Peyer's patch (tissue), 4 donors: ENCODE measurements at places on chromosomes 2 and 18.

DNA sequence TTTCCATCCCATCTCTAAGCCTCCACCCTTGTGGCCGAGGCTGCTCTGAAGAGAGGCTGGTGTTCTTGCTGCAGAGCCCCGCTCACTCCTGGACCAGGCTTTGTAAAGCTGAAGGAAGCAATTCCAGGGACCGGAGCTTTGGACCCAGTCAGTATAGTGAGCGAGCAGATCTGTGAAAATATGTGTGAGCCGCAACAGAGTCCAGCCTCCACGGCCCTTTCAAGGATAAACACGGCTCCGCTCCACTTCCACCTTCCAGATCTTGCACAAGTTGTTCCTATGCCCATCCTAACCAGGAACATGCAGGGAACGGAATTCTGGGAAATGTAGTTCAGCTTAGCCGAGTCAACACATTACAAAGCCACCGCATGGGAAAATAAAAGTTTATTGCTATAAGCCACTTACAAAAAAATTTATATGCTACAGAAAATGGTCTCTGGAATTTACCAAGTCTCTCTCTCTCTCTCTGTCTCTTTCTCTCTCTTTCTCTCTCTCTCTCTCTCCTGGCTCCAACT is 151.7 kb upstream of the ZNF521 start:
- peak; percentile 56 for DNase-seq

DNA sequence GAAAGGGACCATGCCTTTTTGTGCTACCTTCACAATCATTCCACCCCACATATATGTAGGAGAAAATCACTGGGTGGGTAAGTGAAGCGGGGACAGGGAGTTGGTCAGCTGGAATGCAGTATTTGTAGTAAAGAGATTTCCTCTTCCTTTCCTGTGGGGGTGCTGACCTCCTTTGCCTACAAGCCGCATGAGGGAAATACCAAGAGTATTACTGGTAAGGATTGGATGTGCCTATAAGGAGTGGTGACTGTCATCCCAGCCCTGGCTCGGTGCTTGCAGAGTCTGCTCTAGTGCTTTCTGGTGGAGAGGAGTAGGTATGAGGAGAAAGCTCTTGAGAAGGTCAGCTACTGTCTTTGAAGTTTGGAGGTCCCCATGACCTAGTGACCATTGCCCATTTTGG is 324.6 kb downstream of the HRH4 start:
- no peak for DNase-seq

DNA sequence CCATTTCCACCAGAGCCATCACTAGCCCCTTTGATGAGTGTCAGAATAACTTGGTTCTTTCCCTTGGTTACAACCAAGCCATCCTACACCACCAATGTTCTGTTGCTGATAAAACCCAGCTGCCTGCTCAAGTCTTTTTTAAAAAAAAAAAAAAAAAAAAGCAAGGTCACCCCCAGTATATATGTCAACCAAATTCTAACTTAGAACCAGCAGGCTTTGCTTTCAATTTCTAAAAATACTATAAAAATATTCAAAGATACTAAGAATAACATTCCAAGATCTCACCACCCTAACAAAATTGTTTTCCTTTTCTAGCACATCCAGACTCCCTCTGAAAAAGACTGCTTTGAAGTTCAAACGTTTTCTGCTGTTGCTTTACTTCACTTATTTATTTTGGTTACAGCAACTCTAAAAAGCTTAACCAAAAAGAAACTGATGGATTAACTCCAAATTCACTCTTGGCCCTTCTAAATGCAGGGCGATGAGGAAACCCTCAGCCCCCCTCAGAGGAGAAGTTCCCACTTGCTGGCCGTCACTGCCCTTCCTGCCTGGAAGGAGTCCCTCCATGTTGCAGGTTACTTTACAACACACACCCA is 10.9 kb downstream of the UXS1 start:
- DNase-seq = no peak

DNA sequence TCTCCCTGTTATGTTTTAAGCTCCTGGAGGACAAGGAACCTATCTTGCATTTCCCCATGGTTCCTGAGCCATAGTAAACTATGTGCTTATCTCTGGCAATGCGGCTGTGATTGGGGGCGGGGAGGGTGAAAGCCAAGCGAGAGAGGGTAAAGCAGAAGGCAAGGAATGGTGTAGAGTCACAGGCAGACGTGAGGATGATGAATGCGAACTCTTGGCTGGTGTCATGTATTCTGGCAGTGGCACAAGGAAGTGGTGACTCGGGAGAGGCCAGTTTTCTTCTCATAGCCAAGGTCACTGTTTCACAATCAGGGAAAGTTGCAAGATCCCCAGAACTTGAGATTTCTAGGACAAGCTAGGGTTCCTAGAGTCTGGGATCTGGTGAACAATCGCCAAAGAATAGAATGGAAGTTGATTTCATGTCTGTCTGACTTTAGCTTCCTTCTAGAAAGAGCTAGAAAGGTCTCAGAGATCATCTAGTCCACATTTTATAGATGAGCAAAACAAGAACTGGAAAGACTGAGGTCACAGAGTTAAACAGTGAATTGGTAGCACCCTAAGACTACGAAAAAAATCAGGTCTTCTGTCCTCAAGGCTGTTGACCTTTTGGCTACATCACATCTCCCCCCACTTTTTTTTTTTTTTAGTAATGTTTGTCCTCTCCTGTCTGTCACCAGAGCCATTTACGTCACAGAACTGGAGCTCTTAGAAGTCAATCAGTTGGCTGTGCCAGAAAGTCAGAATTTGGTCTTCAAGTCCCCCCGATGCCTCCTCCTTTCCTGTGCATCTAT is 137.0 kb downstream of the BCL11A start:
- DNase-seq = no peak

- DNase-seq = no peak
These were observed 26.5 kb upstream of the C2orf74 start for GRCh38 chr2:61135510-61135909.

DNA sequence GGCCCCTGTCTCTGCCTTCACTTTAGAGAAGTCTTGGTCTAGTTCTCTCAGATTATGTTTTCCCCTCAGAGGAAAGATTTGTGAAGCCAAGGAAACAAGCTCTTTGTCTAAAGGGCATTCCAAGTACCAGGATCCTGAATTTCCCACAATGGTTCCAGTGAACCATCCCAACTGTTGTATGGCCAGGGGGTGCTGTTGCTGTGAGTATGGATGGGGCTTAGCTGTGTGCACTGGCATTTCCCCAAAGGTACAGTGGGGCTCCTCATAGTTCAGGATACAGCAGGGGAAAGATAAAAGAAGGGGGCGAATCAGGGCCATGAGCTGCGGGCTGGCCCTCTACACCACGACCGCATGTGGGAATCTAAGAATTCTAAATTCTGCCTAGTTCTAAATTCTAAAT is 1154.0 kb upstream of the FANCL start:
- no peak for DNase-seq
